SK-N-SH (cell line): ENCODE measurements at places on chromosomes 16 and 17.

- DNase-seq, result no peak
- H3K27ac ChIP-seq, result no peak overlapping the region
- peaks cover 3% of the 10 kb centered on the region; the same call in 1 of the 2 replicates for H3K4me1 ChIP-seq
- H3K36me3 ChIP-seq, result peaks cover 8% of the 10 kb centered on the region
- H3K4me3 ChIP-seq, result no peak overlapping the region
- no peaks in the 10 kb centered on the region for H3K27me3 ChIP-seq
Observed at GRCh38 chr16:55571-56136, 2.0 kb downstream of the SNRNP25 start.

GRCh38 chr17:61410141-61411010, 10.7 kb downstream of the TBX2 start:
- peaks cover 33% of the 10 kb centered on the region for H3K36me3 ChIP-seq
- H3K4me3 ChIP-seq, result peak overlapping the region; percentile 37; the same call in 1 of the 2 replicates
- peak overlapping the region; percentile 68 for H3K27ac ChIP-seq
- H3K27me3 ChIP-seq, result no peaks in the 10 kb centered on the region
- H3K4me1 ChIP-seq, result peaks cover 6% of the 10 kb centered on the region; the same call in 1 of the 2 replicates

GRCh38 chr17:78879635-78880186, 23.3 kb downstream of the CEP295NL start:
- H3K27ac ChIP-seq, result peak overlapping the region; percentile 65
- peaks cover 10% of the 10 kb centered on the region for H3K36me3 ChIP-seq
- no peaks in the 10 kb centered on the region for H3K27me3 ChIP-seq
- no peak overlapping the region for H3K4me3 ChIP-seq

DNA sequence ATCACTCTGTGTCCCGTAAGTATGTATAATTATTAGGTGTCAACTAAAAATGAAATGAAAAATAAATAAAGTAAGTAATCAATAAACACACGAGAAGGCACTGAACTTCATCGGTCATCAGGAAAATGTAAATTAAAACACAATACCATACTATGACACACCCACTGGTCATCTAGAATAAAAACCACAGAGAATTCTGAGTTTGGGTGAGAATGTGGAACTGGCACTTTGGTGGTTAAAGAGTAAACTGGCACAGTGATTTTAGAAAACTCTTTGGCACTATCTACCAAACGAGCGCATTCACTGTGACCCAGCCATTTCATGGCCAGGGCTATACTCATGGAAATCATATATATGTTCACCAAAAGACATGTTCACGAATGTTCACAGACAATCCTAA, 98.2 kb downstream of the HS3ST3A1 start:
- H3K27me3 ChIP-seq, result no peaks in the 10 kb centered on the region
- H3K27ac ChIP-seq, result no peak overlapping the region
- no peaks in the 10 kb centered on the region for H3K4me1 ChIP-seq
